Activated naive CD8-positive, alpha-beta T cell treated with anti-CD3 and anti-CD28 coated beads, Interleukin-2, amount 50 U/mL, for 16 hours (primary cell): ENCODE measurements at places on chromosomes 5 and 9.

DNA sequence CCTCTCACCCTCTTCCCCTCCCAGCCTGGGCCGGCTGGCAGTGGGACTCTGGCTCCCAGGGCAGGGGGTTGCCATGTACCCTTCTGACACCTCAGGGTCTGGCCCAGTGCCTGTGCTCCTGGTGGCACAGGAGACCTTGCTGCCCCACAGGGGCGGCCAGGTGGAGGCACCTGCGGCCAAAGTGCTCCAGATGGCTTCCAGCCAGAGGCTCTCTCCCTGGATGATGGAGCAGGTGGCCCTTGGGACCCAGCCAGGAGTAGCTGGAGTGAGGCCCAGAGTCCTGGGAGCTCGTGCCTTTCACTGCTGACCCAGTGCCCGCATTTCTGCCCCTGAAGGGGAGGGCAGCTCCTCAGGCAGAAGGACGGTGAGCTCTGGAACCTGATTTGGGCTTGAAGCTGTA, 87.3 kb downstream of the NTNG2 start:
- DNase-seq, result no peak

DNA sequence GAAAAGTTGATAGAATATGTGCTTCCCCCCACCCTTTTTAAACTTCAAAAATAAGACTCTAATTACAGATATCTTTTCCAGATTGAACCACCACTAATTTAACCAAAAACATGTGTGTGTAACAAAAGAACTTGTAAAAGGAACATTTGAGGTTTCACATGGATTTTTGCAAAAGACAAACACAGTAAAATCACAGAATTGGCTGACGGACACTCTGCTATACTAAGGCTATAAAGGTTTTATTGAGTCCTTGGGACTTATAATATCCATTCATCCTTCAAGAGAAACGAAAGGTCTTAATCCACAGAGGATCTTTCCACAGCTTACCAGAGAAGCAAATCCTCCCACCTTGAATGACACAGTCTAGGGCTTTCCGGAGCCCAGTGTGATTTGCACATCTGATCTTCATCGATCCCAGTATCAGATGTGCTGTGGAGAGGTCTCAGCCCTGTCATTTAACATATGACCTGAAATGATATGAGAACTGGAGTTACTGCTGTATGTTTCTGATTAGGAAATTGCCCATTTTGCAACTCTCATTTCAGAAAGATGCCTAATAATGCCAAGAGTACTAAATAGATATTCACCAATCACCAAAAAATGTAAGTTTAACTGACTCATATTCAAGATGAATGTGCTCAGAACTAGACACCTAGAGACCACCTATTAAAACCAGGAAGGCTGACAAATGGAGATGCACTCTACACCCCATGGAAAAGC, 256.5 kb upstream of the FBXL7 start:
- DNase-seq, result no peak

DNA sequence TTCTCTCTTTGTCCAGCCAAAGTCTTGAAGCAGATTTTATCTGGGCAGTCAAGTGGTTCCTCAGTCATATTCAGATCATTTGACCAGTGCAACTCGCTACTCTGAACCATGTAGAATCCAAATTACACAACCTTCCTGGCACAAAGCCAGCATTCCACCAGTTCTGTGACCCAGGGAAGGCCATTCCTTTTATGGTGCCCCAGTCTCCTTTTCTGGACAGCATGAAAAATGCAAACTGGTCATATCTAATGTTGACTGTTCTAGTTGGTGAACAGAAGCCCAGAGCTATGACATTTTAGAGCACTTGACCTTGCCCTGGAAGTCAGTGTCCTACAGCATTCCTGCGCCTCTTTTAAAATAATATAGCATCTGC, 364.6 kb downstream of the BRINP1 start:
- no peak for DNase-seq

- DNase-seq, result no peak
Measured at GRCh38 chr5:39835371-39835770, 410.6 kb upstream of the DAB2 start.

GRCh38 chr9:116287721-116288120, 134.1 kb downstream of the PAPPA start:
- no peak for DNase-seq

DNA sequence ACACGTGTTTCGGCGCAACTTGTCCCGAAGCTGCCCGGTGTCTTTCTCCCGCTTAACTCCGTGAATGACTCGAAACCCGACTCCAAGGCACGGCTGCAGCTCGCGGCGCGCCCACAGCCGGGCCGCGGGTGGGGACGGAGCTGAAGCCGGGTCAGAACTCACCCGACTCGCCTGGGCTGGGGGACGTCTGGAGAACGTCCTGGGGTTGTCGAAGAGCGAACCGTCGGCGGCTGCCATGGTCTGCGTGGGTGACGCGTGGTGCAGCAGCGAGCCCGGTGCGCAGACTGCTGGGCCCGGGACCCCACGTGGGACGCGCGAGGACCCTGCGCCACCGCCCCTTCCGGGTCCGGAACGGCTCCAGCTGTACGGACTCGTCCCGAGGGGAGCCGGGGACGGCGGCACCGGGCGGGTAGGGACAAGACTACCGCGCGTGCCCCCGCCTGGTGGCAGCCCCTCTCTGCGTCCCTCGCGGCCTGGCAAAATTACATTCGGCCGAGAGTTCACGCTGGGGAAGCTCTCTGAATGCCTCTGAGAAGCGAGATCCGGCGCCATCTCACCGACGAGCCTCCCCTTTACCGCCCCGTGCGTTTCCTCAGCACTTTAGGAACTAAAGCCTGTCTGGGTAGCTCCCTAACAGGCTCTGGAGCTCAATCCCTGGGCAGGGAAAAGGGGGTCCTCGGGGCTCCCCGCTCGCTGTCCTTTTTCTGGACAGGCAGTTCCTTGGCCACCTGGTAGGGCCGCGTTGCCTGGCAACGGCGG, at the start of gene DDX31:
Gene DDX31 (minus strand): TSS at position 286 of the 759 bp plus-strand sequence. CDS start 49 bp downstream, at position 237.
- peak; percentile 73 for DNase-seq

- no peak for DNase-seq
Measured at GRCh38 chr5:179124853-179125788, 64.9 kb downstream of the ZNF354C start.

DNA sequence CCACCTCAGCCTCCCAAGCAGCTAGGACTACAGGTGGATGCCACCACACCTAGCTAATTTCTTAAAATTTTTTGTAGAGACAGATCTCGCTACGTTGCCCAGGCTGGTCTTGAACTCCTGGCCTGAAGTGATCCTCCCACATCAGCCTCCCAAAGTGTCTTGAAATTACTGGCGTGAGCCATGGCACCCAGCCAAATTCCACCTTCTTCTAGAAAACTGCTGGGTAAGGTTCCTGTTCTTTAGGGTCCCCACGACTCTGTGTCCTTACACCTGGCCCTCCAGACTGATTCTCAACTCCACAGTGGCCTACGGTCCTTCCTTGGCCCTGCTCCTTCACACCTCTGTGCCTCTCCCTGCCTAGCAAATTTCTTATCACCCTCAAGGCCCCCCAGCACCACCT, 1.9 kb downstream of the MAPK9 start:
- DNase-seq, result no peak

DNA sequence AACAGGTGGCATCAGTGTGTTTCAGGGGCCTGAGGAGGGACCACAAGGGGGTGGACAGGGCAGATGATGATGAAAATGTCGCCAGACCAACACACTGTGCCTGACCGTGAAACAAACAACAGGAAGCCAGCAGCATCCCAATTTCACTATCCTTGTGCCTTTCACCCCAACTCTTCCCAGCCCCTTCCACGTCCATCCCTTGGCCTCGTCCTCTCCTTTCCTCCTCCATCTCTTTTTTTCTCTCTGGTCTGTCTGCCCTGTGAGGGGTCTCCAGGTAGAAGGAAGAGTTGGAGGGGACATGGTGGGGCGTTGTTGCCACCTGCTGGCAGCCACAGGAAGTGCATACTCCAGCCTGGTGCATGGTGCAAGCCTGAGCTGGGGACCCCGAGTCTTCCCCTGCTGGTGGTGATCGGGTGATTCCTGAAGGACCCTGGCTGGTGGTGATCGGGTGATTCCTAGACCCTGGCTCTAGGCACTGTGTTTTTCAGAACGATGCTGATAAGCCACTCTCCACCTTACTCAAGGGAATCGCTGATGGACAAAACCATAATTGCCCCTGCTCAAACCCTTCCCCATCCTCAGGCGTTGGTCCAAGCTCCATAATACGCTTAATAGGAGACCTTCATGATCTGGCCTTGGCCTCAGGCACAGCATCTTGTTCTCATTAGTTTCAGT, 21.7 kb upstream of the NSD1 start:
- DNase-seq, result peak; percentile 37

GRCh38 chr5:23302438-23302837, 205.0 kb upstream of the PRDM9 start:
- DNase-seq, result no peak

DNA sequence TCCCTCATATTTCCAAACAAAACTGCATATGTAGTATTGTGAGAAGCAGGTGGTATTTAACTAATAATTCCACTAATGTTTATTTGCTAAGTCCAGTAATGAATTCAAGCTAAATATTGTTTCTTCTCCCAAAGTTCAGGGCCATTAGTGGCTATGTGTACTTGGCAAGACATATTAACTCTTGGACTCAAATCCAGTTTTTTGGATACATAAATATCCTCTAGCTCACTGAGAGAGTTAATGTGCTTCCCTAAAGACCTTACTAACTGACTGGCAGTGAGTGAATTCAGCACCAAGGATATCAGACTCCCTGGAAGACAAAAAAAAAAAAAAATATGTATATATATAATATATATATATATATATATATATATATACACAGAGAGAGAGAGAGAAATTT, 214.1 kb downstream of the RAB3C start:
- DNase-seq, result no peak

DNA sequence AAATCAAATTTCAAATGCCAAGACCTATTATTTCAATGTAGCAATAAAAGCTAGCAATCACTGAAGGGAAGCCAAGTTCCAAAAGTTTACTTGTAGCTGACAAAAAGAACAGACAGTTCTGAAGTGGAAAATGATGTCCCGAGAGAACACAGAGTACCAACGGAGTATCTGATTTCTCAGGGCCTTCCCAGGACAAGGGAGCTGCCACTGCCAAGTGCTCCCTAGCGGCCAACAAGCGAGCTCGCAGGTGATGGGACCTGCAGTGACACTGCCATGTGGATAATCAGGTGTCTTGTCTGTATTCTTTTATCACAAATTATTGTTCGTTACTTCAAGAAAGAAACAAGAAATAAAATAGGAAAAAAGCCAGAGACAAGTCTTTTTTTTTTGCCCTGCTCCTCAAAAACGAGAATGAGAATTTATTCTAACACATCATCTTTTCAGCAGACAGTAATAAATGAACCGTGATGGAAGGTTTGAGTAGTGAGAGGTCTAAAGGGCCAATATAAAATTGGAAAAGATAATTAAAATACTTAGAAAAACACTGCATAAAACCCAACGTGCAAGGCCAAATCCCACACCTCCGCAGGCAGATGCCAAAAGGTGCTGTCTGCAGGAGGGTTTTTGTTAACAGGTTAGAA, 159.4 kb downstream of the MYO10 start:
- DNase-seq, result no peak

- DNase-seq, result no peak
Measured at GRCh38 chr9:71791875-71792274, 23.6 kb upstream of the CEMIP2 start.
